ENCODE measurements at places on chromosomes 2 and 18.

GRCh38 chr18:47075098-47075883 is 39.9 kb upstream of the ELOA2 start:
- DNase-seq, result peak; percentile 13

DNA sequence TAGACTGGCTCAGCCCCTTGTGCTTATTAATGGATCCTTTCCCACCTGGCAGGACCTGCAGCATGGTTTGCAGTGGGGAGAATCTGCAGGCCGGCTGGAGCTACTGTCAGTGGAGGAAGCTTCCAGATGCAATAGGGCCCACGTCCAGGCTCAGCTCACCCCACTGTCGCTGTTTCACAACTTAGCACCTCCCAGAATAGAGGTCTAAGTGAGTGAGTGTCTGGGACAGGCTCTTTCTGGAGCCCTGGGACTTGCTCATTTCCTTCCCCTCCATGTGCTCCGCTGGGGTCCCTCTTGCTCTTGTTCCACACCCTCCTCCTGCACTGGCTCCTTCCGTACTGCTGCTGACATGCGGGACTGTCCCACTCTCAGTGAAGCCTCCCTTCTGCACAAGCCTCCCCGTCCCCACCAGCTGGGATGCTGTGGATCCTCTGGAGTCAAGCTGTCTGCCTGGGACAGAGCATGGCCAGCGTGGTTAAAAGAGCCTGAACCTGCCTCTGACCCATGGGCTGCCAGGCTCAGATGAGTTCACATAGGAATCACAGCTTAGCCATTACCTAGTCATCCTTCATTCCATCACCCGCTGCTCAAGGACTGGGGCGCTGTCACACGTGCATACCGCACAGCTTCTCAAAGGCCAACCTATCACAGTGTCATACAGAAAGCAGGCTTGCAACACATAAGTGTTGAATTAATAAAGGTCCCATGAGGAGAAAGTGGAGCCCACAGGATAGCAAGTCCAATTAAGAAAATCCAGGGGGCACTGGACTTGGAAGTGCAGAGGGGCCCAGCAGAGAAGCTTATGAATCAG is 135.9 kb downstream of the ACKR3 start:
- DNase-seq, result peak; percentile 35

DNA sequence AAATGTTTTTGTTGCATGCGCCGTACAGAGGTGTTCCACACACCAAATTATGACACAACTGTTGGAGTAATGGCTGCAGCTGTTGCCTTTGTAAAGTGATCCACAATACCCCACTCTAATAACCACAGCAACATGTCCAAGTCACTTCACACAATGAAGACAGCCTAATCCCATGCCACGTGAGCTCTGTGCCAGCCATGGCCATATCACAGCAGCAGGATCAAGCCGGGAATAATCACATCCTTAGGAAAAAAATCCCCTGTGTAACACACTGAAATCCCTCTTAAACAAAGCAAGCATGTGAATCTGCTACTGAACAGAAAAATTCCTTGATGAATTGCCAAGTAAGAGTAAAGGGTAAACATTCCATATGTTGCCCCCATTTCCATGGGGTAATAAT is 179.5 kb upstream of the PARD3B start:
- peak; percentile 48 for DNase-seq

GRCh38 chr2:64604155-64604554 is 49.6 kb downstream of the SERTAD2 start:
- no peak for DNase-seq

GRCh38 chr2:7621018-7621814 is 704.0 kb downstream of the RNF144A start:
- DNase-seq, result no peak

GRCh38 chr2:105882341-105882740 is 137.6 kb downstream of the NCK2 start:
- no peak for DNase-seq

- no peak for DNase-seq
Observed at GRCh38 chr2:196482119-196483065, 157.1 kb upstream of the CCDC150 start.

DNA sequence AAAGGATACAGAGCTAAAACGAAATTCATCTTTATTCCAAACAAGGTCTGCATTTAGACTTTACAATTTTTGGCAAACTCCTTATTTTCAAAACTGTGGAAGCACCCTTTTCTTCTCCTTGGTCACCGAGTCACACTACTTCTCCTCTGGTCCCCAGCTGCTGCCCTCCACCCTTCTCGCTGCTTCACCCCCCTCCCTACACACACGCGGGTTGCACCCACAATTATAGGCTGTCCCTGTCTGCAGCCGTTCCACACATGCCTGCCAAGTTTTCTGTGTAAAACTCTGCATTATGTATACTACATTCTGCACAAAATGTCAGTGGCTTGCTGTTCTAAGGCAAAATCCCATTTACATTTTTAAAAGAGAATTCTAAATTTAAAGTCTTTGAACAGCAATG is 63.5 kb downstream of the PTPN2 start:
- DNase-seq, result no peak

DNA sequence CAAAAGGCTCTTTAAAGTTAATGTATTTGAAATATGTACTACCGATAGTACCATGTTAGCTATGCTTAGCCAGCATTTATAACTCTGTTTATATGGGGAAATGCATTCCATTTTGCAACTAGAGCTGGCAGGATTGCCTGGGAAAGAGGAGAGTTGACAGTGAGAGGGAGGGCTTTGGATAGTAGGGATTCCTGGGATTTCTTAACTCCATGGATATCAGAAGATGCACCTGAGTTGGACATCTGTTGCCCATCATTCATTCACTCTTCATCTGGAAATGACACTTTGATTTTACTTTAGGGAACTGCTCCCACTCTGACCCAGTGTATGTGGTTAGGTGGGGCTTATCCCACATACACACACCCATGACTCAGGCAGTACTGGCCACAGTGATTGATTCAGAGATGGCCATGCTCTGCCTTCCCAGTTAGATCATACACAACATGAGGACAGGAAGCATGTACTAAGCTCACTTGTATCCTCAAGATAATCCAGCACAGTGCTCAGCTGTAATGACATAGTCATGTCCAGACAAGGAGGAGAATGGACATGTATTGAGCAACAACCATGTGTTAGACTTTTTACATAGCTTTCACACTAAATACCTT is 248.8 kb downstream of the MREG start:
- DNase-seq, result peak; percentile 60

DNA sequence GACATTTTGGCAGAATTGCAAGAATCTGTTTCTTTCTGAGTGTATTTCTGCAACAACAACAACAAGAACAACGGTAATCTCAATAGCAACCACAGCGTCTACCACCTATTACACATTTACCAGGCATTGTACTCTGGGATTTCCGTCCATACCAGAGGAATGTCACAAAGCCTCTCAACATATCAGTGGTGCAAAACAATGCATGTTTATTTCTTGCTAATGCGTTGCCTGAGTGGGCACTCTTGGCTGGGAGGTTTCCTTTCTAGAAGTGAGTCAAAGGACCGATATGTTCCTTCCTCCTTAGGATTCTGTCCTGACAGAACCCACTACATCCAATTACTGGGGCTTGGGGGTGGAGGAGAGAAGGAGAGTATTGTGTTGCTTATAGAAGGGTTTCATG is 585.6 kb downstream of the TSN start:
- no peak for DNase-seq

- DNase-seq, result peak; percentile 68
Observed at GRCh38 chr18:74196220-74197119, 48.1 kb downstream of the TIMM21 start.

- DNase-seq, result no peak
Observed at GRCh38 chr2:39779341-39779851, 338 bp upstream of the THUMPD2 start.

DNA sequence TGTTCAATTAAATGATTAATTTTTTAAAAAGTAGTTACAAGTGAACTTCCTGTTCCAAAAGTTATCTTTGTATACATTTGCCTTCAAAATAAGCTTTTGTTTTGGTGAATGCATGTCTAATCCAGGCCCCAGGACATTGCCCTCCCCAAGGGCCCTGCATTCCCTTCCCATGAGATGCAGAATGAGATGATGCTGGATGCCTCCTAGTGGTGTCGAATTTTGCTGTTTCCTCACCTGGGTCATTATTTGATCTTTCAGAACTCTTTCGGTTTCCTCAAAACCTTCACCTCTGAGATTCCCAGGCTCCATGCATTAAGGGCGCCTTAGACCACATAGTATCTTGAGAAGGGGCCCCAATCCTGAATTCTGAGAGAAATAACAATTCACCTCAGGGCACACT is 728.8 kb downstream of the CNTNAP5 start:
- no peak for DNase-seq

DNA sequence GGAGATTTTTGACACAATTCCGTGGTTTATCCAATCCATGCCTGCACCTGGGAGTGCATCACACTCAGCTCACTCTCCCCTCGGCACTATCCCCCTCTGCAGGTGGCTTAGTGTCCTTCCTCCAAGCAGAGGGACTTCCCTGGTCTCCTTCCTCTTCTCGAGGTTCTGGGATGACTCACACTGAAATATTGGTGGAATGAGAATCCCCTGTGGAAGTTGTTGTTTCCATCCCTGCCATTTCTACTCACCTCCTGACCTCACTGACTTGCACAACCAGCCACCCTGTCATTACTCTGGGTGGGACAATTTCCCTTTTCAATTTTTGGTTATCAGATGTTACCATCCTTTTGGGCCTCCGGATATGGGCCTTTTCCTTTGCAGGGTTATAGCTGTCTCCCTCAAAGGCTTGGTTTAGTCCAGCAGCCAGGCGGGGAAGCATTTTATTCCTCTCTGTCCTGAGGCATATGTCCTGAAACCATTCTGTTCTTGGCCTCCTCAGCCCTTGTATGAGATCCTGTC is 59.9 kb downstream of the PTPRM start:
- DNase-seq, result peak; percentile 62

- DNase-seq, result no peak
Observed at GRCh38 chr2:200829258-200829655, 17.5 kb downstream of the BZW1 start.

DNA sequence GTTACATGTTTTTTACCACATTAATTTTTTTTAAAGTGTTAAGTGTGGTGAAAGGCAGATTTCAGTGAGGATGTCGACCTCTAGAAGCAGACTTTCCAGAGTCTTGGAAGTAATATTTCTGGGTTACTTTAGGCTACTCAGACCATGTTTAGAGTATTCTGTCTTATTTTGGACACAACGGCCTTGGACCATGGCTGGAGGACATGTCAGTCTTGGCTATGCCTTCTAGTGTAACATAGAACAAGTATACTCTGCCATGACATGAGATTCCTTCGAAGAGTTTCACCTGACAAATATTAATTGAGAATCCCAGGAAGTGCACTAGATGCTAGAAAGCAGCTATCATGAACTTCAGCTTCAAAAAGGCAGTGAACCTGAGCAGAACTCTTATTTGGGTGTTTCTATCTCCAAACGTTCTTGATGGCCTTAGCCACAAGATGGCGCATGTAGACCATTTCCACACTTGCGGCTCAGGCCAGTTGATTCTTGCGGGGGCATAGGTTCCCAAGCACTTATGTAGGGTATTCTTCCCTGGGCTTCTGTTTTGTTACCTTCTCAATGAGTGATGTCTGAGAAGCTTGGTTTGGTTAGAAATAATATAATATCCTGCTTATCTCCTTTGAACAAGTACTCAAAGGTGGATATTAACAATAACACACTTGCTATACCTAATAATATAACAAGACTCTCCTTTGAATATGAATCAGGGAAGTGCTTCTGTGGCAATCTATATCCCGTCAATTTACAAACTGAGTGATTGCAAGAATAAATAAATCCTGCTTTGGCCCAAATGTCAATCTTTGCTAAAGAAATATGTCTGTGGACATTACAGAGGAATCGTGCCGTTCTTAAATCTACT is 62.0 kb downstream of the CACNB4 start:
- DNase-seq, result peak; percentile 73

GRCh38 chr2:232839411-232840079 is 30.5 kb upstream of the SNORC start:
- DNase-seq, result peak; percentile 31

DNA sequence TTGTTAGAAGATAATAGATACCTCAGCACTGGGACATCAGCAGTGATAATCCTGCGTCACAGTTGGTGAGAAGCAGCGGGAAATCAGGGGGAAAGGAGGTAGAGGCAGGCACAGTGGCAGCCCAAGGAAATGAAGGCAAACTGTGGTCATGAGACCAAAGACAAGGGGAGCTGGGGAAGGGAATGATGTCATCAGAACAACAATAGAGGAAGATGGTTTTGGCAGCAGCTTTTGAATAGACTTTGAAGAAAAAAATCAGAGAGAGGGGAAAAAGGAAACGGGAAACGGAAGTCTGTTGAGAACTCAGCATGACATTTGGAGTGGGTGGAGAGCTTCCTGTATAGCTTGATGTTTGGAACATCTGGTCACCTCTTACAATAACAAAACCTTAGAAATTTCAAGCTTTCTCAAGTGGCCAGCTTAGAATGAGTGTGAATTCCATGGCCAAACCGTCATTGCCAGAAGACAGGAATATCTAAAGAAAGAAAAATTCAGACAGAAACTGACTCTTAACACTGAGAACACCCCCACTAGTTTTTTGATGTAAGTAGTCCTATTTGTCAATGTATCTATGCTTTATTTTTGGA is 18.4 kb upstream of the YES1 start:
- peak; percentile 51 for DNase-seq

- no peak for DNase-seq
Observed at GRCh38 chr2:33134791-33135560, 188.2 kb downstream of the LTBP1 start.

- DNase-seq, result no peak
Observed at GRCh38 chr2:7363906-7364305, 446.7 kb downstream of the RNF144A start.

GRCh38 chr2:232363784-232364615 is 14.6 kb upstream of the ALPP start:
- DNase-seq, result no peak

- no peak for DNase-seq
Observed at GRCh38 chr18:21864386-21864785, 123.8 kb downstream of the MIB1 start.

GRCh38 chr2:231900486-231900942 is 25.7 kb downstream of the NPPC start:
- DNase-seq, result peak; percentile 55

GRCh38 chr2:74471332-74472065 is 981 bp downstream of the MRPL53 start:
- no peak for DNase-seq

- DNase-seq, result peak; percentile 10
Observed at GRCh38 chr2:182642328-182642727, 73.7 kb upstream of the DNAJC10 start.

- no peak for DNase-seq
Observed at GRCh38 chr2:120272763-120273481, 20.3 kb downstream of the RALB start.

GRCh38 chr18:37476182-37476581 is 89.4 kb downstream of the CELF4 start:
- DNase-seq, result no peak

GRCh38 chr2:190481339-190481738 is 53.2 kb downstream of the NEMP2 start:
- no peak for DNase-seq

DNA sequence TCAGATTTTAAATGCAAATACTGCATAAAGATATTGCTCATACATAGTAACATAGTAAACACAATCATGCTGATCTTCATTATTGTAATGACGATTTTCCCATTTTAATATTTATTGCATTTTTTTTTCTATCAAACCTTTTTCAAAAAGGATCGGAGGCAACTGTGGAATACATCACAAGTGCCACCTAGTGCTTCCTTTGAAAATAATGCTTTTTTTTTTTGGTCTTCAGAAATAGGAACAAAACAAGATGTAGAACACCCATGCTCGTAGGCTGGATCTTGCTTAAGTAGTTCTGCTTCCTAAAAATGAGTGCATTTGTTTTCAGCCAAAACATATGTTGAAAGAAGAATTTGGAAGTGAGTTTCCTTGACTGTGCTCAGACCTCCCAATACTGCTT is 35.7 kb upstream of the GPR155 start:
- no peak for DNase-seq
